Mesothelial cell of epicardium (in vitro differentiated cells): ENCODE measurements at places on chromosomes 3 and 15. TPM values are rescaled to one million over a fixed set of nuclear protein-coding genes. Genes with fewer than 3 reads are reported as not detected.

DTWD1 gene
- total RNA-seq, result 36.6 to 41.2 TPM (median 37.8 TPM) in 3 replicates

HAPLN3 gene
- total RNA-seq, result 3.5 to 3.9 TPM (median 3.9 TPM) in 3 replicates

DNA sequence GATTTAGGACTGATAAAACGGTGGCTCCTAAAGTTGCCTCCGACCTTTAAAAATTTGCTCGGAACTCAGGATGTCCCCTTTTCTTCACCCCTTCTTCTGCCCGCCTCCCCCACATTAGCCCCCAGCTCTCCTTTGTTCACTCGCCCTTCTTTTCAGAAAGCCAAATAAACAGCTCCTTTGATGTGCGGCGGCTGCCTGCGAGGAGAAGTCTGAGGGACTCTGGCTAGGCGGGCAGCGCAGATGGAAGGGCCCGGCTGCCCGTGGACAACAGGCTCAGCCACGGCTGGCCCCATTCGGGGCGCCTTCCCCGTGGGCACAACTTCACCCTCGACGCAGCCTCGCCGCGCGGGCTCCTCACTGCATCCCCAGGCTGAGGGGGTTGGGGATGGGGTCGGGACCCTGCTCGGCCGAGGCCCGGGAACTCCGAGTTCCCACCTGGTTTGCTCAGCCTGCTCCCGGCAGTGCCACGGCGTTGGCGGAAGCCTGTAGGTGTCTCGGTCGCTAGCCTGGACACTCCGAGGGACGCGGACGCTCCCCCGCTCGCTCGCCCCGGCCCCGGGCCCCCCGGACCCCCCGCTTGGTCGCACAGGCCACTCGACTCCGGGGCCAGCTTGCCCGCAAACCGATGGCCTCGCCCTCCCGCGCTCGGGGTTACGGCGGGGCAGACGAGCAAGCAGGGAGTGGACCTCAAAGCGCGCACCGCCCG is 897 bp upstream of the TLE3 start:
- peak overlapping the region; percentile 99 for H3K27ac ChIP-seq
- no peaks in the 10 kb centered on the region for H3K27me3 ChIP-seq
- no peaks in the 10 kb centered on the region for H3K36me3 ChIP-seq
- peaks cover 55% of the 10 kb centered on the region for H3K4me1 ChIP-seq
- H3K4me3 ChIP-seq, result peak overlapping the region; percentile 96

DNA sequence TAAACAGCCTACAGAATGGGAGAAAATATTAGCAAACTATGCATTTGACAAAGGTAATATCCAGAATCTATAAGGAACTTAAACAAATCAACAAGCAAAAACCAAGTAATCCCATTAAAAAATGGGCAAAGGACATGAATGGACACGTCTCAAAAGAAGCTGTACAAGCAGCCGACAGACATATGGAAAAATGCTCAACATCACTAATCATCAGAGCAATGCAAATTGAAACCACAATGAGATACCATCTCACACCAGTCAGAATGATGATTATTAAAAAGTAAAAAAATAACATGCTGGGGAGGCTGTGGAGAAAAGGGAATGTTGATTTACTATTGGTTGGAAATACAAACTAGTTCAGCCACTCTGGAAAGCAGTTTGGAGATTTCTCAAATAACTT is 30.7 kb upstream of the PPM1L start:
- DNase-seq, result no peak
- no peak overlapping the region for H3K4me3 ChIP-seq
- no peak overlapping the region for H3K27ac ChIP-seq
- H3K27me3 ChIP-seq, result no peaks in the 10 kb centered on the region

TMCO5A gene
- not detected in 3 replicates for total RNA-seq

DNA sequence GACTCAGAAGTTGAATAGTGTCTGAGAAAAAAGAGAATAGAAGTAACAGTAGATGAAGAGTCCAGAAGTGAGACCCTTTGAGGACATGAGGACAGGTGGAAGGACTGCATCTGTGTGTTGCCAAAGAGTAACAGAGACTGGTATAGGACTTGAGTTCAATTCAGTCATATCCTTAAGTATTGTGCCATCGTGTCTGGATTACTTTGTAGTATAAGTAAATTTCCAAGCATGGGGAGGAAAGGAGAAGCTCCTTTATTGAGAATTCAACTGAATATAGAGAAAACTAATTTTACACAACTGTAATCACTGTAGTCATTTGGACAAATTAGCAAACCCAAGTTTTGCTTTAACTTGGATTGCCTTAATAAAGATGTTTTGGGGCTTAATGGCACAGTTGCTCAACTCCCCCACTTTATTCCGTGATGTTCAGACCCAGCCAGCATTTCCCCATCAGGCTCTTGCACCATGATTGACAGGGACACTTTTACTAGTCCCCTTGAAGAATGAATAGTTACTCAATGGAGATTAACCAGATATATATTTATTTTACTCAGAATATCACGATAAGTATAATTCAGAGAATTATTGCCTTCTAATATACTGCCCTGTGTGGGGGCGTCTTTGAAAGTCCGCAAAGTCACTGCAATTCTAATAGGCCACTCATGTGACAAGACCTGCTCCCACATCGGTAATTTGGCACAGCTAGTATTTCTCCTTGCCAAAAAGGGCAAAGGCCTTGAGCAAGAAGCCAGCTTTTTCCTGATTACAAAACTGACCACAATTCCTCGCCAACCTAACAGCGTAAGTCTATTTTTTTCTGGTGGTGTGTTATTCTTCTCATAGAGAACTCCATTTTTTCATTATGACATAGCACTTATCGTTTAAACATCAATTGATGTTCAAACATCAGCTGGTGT is 61.3 kb downstream of the PPARG start:
- H3K36me3 ChIP-seq, result no peaks in the 10 kb centered on the region
- DNase-seq, result no peak
- H3K27ac ChIP-seq, result no peak overlapping the region
- peaks cover 31% of the 10 kb centered on the region for H3K4me1 ChIP-seq
- no peaks in the 10 kb centered on the region for H3K27me3 ChIP-seq

GRCh38 chr3:126442856-126443242 is 32.8 kb downstream of the ZXDC start:
- no peaks in the 10 kb centered on the region for H3K27me3 ChIP-seq
- no peaks in the 10 kb centered on the region for H3K4me1 ChIP-seq
- peaks cover 3% of the 10 kb centered on the region for H3K36me3 ChIP-seq
- no peak for DNase-seq
- no peak overlapping the region for H3K27ac ChIP-seq

DNA sequence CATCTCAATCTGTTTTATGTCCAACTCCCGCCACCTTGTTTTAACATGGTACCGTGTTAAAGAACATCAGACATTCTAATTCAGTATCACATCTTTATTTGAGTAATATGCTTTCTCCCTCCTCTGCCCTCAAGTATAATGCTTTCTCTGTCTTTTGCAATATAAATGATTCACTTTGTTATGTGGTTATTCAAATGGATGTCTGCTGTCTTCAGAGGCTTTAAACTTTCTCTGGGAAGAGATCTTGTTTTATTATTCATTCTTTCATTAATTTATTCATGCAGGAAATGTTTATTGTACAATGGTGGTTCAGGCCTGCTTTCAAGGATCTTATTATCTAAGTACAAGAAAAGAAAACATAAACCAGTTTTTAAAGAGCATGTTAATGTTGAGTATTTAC is 57.1 kb downstream of the RAP2B start:
- no peak for DNase-seq
- no peaks in the 10 kb centered on the region for H3K27me3 ChIP-seq
- H3K36me3 ChIP-seq, result no peaks in the 10 kb centered on the region
- no peak overlapping the region for H3K4me3 ChIP-seq
- peaks cover 10% of the 10 kb centered on the region for H3K4me1 ChIP-seq

DNA sequence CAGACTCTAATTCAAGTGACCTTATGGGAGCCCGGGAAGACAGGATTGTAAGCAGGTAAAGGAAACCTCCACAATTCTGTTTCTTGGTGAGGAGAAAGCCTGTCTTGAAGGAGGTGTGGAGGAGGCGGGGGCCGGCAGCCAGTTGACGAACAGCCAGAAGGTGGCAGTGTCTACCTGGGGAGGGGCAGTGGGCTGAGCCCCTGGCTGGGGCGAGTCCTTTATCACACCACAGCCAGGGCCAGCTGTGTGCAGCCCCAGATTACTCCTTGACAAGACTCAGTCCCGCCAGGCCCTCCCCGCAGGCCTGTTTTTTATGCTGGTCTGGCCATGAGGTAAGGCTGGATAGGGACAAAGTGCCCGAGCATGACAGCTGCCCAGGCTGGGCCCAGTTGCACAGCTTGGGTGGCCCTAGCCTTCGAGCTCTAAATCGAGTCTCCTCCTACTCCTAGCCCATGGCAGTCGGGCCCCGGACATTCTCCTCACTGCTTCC is 40.9 kb upstream of the IDH2 start:
- H3K27me3 ChIP-seq, result no peaks in the 10 kb centered on the region
- H3K36me3 ChIP-seq, result no peaks in the 10 kb centered on the region
- H3K4me1 ChIP-seq, result peaks cover 10% of the 10 kb centered on the region
- no peak overlapping the region for H3K27ac ChIP-seq
- no peak overlapping the region for H3K4me3 ChIP-seq

DNA sequence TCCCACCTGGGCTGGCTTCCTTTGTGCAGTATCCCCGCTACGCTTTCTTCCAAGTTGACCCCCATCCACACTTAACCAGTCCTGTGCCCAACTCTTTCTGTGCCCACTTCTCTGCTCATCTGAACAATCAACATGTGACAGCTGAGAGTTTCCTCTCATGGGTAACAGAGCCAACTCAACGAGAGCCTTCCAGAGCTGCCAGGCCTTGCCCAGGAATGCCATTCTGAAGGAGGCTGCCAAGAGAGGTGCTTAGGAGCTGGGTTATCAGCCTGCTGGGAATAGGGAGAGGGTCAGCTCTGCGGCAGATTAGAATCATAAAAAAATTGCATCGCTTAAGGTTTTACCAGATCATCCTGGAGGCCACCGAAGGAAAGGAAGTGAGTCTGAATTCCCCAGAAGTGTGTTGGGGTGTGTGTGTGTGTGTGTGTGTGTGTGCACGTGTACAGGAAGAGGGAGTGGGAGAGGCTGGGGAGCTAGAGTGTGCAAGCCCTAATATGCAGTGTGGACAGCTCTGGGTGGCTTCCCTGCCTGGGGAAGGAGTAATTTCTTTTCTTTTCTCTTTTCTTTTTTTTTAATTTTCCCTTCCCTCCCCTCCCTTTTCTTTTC is 66.7 kb downstream of the ITGA11 start:
- H3K4me1 ChIP-seq, result no peaks in the 10 kb centered on the region
- no peaks in the 10 kb centered on the region for H3K36me3 ChIP-seq
- DNase-seq, result no peak
- H3K27ac ChIP-seq, result no peak overlapping the region
- peaks cover 15% of the 10 kb centered on the region for H3K27me3 ChIP-seq

GRCh38 chr3:65503776-65504175 is 534.9 kb downstream of the MAGI1 start:
- H3K27me3 ChIP-seq, result no peaks in the 10 kb centered on the region
- no peak for DNase-seq
- H3K4me1 ChIP-seq, result no peaks in the 10 kb centered on the region
- no peaks in the 10 kb centered on the region for H3K36me3 ChIP-seq
- no peak overlapping the region for H3K4me3 ChIP-seq

GRCh38 chr3:119524931-119525662 is 26.8 kb downstream of the TIMMDC1 start:
- H3K36me3 ChIP-seq, result peaks cover 29% of the 10 kb centered on the region
- H3K27me3 ChIP-seq, result no peaks in the 10 kb centered on the region
- H3K4me1 ChIP-seq, result no peaks in the 10 kb centered on the region
- no peak overlapping the region for H3K27ac ChIP-seq

ATOSA gene
- total RNA-seq, result 38.8 to 43.7 TPM (median 41.4 TPM) in 3 replicates

DNA sequence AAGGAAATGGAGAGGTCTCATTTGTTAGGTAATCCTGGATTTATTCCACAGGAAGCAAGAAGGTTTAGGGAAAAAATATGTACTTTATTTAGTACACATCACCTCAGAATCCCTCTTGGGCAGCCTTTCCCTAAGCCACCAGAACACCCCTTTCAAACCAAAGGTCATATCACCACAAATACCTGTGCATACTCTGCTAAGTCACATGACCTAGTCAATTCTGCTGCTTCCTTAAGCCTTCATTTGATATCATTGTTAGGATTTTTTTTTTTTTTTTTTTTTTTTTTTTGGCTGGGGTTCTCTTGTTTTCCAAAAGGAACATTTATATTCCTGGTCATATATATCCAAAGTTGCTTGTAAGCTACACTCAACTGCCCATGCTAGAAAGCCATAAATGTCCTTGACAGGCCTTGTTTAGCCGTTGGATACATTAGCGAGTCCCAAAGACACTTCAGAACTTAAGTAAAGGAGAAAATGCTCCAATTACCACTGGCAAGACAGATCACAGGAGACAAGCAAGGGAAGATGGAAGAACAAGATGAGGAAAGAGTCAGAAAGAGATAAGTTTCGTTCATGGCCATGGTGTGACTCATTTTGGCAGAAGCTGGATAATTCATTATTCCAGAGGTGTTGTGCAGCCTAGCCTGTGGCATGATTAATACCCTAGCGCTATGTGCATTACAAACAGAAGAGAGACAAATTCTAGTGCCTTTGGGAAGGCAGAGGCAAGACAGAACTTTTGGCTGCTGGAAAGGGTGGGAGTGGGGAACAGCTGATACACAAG is 155.6 kb upstream of the SLC2A2 start:
- peaks cover 4% of the 10 kb centered on the region for H3K4me1 ChIP-seq
- H3K27me3 ChIP-seq, result no peaks in the 10 kb centered on the region
- no peak overlapping the region for H3K27ac ChIP-seq

GRCh38 chr3:112763258-112763657 is 83.4 kb downstream of the CD200R1L start:
- no peak overlapping the region for H3K4me3 ChIP-seq
- peaks cover 6% of the 10 kb centered on the region for H3K4me1 ChIP-seq
- DNase-seq, result no peak
- H3K27ac ChIP-seq, result no peak overlapping the region
- no peaks in the 10 kb centered on the region for H3K36me3 ChIP-seq
- H3K27me3 ChIP-seq, result no peaks in the 10 kb centered on the region

GRCh38 chr15:43749690-43750345 is 3.6 kb downstream of the PDIA3 start:
- no peak for DNase-seq
- H3K4me1 ChIP-seq, result peaks cover 24% of the 10 kb centered on the region
- peaks cover 4% of the 10 kb centered on the region for H3K36me3 ChIP-seq

GRCh38 chr15:71106802-71107500 is 8.3 kb upstream of the THSD4 start:
- no peaks in the 10 kb centered on the region for H3K36me3 ChIP-seq
- peaks cover 29% of the 10 kb centered on the region for H3K4me1 ChIP-seq
- H3K27ac ChIP-seq, result no peak overlapping the region
- DNase-seq, result no peak
- H3K27me3 ChIP-seq, result no peaks in the 10 kb centered on the region

TMPRSS7 gene
- not detected in 3 replicates for total RNA-seq

DNA sequence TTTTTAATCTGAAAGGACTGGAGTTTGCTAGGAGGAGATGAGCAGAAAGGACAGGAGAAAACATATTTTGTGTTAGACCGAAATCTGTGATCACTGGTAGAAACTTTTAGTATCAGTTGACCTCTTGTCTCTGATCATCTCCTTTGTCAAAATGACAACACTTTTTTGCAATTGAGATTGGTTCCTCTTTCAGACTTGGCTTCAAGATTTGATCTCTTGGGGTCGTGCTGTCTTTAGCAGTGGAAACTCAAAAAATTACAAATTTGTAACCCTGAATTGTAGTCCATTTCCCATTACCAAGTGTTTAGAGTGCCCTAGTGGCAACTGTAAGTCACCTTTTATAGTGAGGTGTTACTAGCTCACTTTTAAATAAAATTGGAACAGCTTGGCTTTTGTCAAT is 107.4 kb downstream of the KLHL25 start:
- H3K4me1 ChIP-seq, result peaks cover 13% of the 10 kb centered on the region
- H3K36me3 ChIP-seq, result peaks cover 24% of the 10 kb centered on the region
- no peaks in the 10 kb centered on the region for H3K27me3 ChIP-seq
- DNase-seq, result no peak

LSAMP gene
- total RNA-seq, result 30.1 to 34.6 TPM (median 32.3 TPM) in 3 replicates

GRCh38 chr15:59439576-59439975 is 1.6 kb downstream of the FAM81A start:
- H3K27ac ChIP-seq, result no peak overlapping the region
- H3K4me3 ChIP-seq, result no peak overlapping the region
- peaks cover 89% of the 10 kb centered on the region for H3K27me3 ChIP-seq
- H3K36me3 ChIP-seq, result no peaks in the 10 kb centered on the region
- DNase-seq, result no peak

- no peak for DNase-seq
- peak overlapping the region; percentile 97 for H3K4me3 ChIP-seq
- peaks cover 5% of the 10 kb centered on the region for H3K36me3 ChIP-seq
Observed at GRCh38 chr3:128052595-128053351, 536 bp downstream of the SEC61A1 start.
